Stimulated activated CD8-positive, alpha-beta memory T cell treated with anti-CD3 and anti-CD28 coated beads, Interleukin-2, amount 100 ng/mL, for 48 hours (primary cell): ENCODE measurements at places on chromosomes 6 and 20.

DNA sequence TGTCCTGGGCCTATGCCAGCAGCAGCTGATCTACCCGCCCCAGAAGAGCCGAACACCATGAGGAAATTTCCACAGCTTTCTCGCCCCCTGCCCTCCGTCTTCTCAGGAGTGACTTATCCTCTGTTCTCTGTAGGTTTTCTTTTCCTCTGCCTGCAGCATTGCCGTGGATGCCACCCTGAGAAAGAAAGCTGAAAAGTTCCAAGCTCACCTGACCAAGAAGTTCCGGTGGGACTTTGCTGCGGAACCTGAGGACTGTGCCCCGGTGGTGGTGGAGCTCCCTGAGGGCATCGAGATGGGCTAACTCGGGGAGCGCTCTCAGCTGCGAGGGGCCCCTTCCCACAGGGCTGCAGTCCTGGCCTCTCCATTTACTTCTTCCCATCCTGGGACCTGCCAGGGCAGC, 19.2 kb downstream of the AAR2 start:
- no peak for DNase-seq

GRCh38 chr6:115634887-115635286, 425.8 kb downstream of the FRK start:
- DNase-seq: no peak

DNA sequence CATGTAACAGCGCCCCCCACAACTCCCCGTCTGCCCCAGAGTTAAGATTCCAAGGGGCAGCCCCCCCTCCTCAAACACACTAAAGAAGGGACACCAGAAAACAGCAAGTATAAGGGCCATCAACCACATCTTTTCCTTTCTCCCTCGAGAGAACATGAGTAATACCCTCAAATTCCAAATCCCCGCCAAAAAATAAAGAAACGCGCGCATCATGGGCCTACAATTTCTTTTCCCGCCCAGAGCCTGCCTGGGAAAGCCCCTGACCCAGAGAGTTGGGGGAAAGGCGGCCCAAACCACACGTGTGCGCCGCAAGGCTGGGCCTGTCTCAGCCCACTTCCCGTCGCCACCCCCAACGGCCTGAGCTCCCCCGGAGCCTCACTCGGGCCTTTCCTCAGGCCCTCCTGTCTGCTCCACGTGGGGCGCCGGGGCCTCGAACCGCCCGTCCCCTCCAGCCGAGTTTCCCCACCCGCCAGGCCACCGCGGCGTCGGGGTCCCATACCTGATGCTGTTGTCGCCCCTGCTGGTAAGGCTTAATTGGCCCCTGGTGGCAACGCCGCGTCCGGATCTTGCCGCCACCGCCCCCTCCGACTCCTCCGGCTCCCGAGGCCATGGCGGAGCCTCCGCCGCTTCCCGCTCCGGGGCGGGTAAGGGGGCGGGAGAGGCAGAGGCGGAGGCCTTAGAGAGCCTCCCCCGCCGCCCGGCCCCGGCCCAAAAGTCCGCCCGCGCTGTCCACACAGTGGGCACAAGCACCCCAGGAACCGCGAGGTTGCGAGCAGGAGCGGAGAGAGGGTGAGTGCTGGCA, 746 bp downstream of the NUP153 start:
- DNase-seq: peak; percentile 83

DNA sequence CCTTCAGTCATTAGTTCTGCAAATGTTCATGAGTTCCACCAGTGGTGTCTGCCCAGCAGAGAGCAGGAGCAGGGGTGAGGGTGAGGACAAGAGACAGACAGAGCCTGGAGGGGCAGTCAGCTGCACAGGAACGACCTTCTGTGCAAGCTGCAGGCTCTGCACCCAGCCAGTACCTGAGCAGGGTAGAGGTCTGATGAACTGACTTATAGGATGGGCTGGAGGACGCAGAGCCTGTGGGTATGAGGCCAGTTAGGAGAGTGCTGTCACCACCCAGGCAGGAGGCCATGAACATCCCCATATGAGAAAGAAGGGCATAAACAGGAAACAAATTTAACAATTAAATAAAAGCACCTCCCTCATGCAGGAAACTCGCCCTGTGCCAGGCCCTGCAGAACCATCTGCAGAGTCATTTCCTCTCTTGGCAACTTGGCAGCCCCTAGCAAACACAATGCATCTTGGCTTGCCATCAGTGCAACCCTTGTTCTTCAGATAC, 17.9 kb downstream of the C6orf15 start:
- DNase-seq: no peak

DNA sequence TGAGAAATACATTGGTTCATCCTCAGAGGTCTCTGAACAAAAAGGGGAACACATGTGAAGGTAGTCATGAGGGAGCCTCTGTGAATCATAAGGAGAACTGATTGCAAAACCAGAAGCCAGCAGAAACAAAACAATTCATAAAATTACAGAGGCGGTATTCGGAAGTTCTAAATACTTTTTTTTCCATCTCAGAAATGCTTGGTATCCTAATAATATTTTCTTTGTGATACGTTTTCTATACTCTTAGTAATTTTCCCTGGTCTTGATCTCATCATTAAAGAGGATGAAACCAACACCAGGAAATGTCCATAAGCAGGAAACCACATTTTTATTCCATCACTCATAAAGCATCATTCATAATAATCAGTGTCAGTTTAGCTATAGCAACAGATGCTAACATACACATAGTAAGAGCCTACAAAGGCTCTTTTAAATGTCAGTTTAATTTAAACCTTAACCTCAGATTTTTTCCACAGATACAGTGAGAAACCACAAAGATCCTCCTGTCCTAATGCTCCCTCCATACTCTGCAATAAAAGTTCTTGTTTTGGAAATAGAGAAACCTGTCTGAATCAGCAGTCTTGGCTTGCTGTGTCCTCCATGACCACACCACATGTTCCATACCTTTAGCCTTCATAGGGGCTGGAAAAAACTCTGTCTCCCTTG, 29.2 kb downstream of the SGK1 start:
- DNase-seq: no peak

DNA sequence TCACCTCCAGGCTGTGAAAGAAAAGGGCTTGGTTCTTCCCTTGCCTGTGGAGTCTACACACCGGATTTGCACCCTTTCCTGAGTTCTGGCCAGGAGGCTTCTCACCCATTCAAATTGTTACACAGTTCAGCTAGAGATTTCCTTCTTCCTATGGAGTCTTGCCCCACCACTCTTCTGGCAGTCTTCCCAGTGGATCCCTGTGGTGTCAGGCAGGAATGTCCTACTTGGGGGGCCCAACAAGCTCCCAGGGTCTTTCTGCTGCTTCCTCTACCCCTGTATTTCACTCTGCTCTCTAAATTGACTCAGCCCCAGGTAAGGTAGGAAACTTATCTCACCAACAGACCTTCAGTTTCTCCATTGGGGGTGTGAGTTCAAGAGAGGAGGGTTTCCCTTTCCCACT, 14.0 kb upstream of the CST9L start:
- DNase-seq: no peak

DNA sequence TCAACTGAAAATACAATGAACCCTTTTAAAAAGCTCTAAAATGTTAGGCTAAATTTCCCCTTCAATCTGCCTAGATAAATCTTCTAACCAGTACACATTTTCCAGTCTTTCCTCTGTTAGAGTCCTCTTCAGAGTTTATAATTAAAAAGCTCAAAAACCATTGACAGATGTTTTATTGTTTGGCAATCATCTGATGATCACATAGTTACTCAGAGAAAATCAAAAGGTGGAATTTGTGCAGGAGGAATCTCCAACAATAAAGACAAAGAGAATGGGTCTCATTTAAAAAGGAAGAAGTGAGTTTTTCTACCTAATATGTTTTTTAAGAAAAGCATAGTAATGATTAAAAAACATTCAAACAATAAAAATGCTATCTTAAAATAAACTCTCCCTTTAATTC, 3.1 kb downstream of the TRAPPC3L start:
- no peak for DNase-seq

GRCh38 chr6:4840169-4840568, 64.0 kb downstream of the CDYL start:
- DNase-seq: no peak

- no peak for DNase-seq
Measured at GRCh38 chr6:155493026-155493693, 37.5 kb upstream of the NOX3 start.

- no peak for DNase-seq
Measured at GRCh38 chr6:137272403-137272802, 53.2 kb upstream of the IFNGR1 start.

- DNase-seq: no peak
Measured at GRCh38 chr20:46020555-46020954, 8.5 kb upstream of the SLC12A5 start.

DNA sequence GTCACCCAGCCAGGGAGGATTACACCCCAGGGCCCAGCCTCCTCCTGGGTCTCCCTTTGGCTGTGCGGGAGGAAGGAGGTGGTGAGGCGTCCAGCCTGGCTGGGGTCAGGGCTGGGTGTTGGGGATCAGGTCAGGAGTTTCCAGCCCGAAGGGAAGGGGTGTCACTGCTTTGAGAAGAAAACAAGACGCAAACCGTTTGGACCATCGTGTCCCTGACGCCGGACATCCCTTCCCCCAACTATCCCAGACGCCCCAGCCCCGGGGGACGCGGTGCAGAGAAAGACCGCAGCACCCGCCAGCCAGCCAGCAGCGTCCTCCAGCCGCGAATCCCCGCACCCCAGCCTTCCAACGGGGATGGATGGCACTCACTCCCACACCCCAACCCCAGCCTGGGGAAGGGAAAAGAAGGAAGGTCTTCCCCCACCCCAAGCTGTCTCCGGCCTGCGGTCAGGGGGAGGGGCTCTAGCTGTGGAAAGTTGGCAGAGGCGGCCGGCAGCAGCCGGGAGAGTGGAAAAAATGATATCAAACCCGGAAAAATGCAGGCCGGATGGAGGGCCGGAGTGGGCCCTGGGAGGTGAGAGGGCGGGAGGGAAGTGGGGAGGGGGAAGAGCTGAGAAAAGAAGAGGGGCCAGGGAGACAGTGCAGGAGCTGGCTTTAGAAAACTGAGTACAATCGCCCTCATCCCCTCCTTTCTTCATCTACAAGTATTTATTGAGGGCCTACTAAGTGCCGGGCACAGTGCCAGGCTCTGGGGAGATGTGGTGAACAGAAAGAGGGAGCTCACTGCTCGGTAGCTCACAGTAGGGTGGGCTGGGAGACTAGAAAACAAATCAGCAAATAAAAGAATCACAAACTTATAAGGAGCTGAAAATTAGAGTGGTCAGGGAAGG, 10.6 kb downstream of the REM1 start:
- no peak for DNase-seq

- DNase-seq: peak; percentile 33
Measured at GRCh38 chr20:58306421-58307261, 2.9 kb upstream of the RAB22A start.

DNA sequence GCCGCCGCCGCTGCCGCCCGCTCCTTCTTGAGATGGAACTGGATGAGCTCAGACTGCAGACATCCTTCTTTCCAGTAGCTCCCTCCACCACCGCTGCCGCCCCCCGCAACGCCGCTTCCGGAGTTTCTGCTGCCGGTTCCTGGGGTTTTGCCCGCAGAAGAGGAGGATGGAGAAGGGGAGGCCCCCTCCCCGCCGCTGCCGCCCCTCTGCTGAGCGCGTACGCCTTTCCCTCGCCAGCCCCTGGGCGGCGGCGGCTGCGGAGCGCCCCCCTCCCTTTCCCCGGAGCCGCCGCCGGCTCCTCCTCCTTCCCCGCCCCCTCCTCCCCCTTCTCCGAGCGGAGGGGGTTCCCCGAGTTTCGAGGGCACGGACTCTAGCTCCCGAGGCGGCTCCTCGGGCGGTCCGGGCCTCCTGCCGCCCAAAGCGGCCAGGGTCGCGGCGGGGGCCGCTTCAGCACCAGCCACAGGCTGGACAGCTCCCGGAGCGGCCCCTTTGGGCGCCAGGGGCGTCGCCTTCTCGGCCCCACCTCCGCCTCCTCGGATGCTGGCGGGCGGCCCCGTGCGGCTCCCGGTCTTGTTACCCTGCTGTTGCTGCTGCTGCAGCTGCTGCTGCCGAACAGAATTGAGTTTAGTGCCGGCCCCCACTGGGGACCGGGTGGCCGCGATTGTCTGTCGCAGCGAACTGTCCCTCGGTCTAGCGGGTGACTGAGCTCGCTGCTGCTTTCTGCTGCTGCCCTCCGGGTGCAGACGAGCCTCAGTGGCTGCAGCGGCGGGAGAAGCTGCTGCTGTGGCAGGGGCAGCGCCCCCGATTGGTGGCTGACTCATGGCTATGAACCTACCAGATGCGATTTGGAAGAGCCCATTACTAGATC, 3.1 kb downstream of the MTCL3 start:
- DNase-seq: peak; percentile 52

GRCh38 chr6:30700340-30700739, 9.6 kb upstream of the NRM start:
- no peak for DNase-seq

DNA sequence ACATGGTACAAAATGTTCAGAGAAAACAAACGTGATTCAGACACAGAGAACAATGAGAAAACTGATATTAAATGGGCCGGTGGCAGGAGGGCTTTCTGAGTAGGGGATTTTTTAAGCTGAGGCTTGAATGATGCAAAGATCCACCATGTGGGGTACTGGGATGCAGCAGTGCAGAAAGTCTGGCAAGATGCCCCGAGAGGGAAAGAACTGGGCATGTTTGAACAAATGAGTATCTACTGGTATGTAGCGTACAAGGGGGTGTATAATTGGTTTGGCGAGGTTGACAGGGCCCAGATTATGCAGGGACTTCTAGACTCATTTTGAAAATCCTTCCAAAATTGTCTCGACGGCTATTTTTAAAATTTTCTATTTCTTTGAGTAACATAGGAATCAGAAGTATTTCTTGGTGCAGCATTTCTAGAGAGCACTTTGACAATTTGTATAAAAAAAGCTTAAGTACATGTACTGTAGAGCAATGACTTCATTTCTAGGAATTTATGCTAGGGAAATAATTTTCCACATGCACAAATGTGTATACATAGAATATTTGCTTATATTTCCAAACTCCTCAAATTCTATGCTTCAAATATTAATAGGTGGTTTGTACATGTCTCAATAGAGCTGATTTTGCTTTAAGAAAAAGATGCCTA, 119.6 kb upstream of the DOK5 start:
- DNase-seq: no peak

DNA sequence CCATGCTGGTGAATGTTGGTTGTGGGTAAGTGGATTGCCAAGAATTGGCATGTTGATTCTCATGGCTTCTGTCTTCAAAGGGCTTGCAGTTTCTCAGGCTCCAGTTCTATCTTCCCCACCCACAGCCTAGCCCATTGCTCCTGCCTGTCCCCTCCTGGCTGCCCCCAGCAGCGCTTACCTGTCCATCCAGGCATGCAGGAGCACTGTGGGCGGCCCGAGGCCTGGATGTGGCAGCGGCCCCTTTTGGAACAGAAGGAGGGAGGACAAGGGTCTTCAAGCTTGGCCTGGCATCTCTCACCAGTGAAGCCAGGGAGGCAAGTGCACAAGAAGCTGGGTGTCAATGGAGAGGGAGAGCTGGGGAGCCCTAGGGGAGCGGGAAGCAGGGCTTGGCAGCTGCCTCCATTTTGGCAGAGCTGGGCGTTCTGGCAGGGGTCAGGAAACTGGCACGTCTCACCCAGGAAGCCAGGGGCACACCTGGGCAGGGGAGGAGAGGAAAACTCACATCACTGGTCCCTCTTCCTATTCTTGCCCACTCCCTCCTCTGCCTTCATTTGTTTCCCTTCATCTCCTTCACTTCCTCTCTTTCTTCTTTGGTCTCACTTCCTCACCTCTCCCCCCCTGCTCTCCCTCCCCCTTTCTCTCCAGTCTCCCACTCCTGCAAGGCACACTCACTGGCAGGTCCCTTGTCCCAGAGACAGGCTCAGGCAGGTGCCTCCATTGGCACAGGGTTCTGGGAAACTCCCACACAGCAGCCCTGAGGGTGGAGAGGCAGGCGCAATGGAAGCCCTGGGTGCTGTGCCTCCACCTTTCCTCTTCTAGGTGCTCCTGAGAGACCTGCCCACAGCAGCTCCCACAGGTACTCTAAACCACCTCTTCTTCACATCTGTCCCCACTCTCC, 1.3 kb downstream of the NOTCH4 start:
- no peak for DNase-seq

- no peak for DNase-seq
Measured at GRCh38 chr20:63330940-63331339, 30.2 kb downstream of the CHRNA4 start.
